ENCODE measurements at places on chromosomes 12 and 14. TPM values are rescaled to one million over a fixed set of nuclear protein-coding genes. Genes with fewer than 3 reads are reported as not detected.

The LPAR5 gene
- 46.0 TPM for total RNA-seq

The GPD1 gene
- total RNA-seq: 0.44 TPM

The EVL gene
- 24.8 TPM for total RNA-seq

The C12orf54 gene
- 2.0 TPM for total RNA-seq

The EPYC gene
- total RNA-seq: not detected

The SLC25A21 gene
- total RNA-seq: 1.1 TPM

The KRT8 gene
- total RNA-seq: 38.8 TPM

- no peak overlapping the region for H3K27ac ChIP-seq
- H3K4me1 ChIP-seq: no peaks in the 10 kb centered on the region
- H3K36me3 ChIP-seq: no peaks in the 10 kb centered on the region
- H3K27me3 ChIP-seq: no peaks in the 10 kb centered on the region
These were observed 48.9 kb upstream of the POC1B start for GRCh38 chr12:89574736-89575208.

DNA sequence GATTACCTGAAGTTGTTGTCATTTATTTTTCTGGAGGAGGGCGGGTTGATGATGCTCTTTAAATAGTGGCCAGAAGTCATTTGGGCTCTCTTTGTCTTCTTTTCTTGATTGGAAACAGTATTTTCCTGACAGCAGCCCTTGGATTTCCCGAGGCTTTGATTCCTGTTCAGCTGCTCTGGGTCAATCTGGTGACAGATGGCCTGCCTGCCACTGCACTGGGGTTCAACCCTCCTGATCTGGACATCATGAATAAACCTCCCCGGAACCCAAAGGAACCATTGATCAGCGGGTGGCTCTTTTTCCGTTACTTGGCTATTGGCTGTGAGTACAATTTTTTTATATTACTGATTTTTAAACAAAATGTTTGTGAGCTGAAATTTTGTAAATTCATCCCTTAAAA lies 60.4 kb downstream of the ANAPC7 start:
- H3K27ac ChIP-seq: peak overlapping the region; percentile 92
- peaks cover 11% of the 10 kb centered on the region for H3K4me1 ChIP-seq
- peaks cover 52% of the 10 kb centered on the region for H3K36me3 ChIP-seq
- no peak for DNase-seq
- no peaks in the 10 kb centered on the region for H3K27me3 ChIP-seq
- H3K4me3 ChIP-seq: no peak overlapping the region

DNA sequence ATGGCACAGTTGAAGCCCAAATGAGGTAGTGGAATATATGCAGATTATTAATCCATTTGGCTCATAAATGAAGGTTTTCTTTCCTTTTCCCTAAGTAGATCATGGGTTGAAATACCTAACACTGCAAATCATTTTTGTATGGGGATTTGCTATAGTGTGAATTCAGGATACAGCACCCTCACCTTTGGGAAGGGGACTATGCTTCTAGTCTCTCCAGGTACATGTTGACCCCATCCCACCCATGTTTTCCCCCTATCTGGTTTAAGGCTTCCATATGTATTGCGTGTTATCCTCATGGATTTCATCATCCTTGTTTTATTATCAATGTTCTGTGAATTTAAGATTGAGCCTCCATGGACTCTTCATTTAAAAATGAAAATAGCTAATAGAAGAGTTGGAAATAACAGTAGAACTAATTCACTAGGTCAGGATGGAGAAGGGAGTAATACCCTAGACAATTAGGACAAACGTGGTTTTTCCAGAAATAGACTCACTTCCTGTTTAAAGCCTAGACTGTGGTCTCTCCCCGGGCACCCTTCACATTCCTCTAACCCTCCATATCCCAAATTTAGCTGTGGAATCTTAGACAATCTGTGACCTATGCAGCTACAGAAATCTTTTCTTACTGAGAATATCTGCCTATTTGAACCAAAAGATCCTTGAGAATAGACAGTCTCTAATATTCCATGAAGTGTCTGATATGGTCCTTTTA lies 56.5 kb downstream of the DAD1 start:
- no peak overlapping the region for H3K27ac ChIP-seq
- DNase-seq: no peak
- no peak overlapping the region for H3K4me3 ChIP-seq
- H3K4me1 ChIP-seq: peaks cover 4% of the 10 kb centered on the region
- H3K27me3 ChIP-seq: no peaks in the 10 kb centered on the region
- no peaks in the 10 kb centered on the region for H3K36me3 ChIP-seq

- DNase-seq: no peak
- H3K27ac ChIP-seq: no peak overlapping the region
- no peaks in the 10 kb centered on the region for H3K27me3 ChIP-seq
- no peak overlapping the region for H3K4me3 ChIP-seq
These were observed 611.1 kb downstream of the AACS start for GRCh38 chr12:125676366-125676765.

DNA sequence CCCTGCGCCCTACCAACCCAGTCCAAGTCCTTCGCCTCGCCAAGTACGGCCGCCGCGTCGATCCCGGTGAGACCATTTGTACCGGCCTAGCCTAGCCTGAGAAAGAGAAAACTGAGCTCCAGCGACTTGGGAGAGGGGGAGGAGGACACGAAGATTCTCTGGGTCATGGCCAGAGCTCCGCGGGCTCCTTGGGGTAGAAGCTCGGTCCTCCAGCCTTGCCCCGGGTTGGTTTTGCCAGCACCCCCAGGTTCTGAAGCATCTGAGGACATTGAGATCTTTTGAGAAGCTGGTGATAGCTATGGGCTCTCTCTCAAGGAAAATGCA lies 7.3 kb downstream of the LHX5 start:
- H3K36me3 ChIP-seq: no peaks in the 10 kb centered on the region
- peaks cover 70% of the 10 kb centered on the region for H3K27me3 ChIP-seq
- H3K4me1 ChIP-seq: peaks cover 63% of the 10 kb centered on the region
- H3K27ac ChIP-seq: no peak overlapping the region

DNA sequence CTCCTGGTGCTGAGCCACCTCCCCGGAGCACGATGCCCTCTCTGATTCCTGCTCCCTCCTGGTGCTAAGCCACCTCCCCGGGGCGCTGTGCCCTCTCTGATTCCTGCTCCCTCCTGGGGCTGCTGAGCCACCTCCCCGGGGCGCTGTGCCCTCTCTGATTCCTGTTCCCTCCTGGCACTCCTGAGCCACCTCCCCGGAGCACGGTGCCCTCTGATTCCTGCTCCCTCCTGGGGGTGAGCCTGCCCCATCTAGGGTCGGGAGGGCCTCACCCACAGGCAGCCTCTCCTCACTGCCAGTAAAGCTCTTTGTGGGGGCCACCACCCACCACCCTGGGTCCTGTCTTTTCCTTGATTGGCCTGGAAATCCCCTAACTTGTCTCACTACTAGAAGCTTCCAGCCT lies 327.6 kb upstream of the SFSWAP start:
- no peak overlapping the region for H3K4me3 ChIP-seq
- H3K27me3 ChIP-seq: no peaks in the 10 kb centered on the region
- DNase-seq: no peak
- H3K27ac ChIP-seq: no peak overlapping the region

DNA sequence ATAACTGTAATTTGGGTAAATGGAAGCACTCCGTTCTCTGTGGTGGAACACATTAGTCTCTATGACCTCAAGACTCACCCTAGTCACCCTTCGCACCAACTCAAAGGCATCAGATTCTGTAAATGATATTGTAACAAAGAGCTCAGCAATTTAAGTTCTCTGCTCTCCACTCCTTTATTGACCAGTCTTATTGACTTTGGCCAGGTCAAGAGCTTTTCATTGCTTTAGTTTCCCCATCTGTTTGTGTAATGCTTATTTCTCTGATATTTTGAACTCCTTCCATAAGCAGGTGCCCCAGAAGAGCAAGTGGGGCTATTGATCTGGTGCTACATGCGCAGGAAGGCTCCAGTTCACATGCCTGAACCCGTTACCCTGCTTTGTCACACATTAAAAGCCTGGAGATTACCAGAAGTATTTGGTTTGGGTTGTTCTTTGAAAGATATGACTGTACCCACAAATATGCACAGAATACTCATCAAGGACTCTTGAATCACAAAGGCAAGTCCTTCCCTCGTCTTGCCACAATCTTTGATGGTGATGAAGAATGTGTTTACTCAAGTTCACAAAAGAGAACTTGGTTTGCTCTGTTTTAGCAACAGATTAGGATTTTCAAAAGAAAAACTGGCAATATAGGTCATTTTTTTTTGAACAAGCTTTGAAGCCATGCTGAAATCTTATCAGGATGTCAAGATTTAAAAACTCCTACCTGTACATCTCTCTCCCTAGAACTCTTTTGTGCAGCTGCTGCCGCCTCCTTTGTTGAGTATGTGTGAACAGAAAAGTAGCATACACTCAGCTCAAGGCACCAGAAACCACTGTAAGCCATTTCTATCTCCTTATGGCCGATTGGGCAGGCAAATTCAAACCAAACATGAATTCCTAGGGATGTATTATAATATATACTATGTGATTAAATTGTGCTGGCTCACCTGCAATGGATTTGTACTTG lies 193.9 kb downstream of the BCAT1 start:
- H3K4me3 ChIP-seq: no peak overlapping the region
- H3K36me3 ChIP-seq: no peaks in the 10 kb centered on the region
- no peaks in the 10 kb centered on the region for H3K4me1 ChIP-seq
- DNase-seq: no peak
- no peaks in the 10 kb centered on the region for H3K27me3 ChIP-seq
- peak overlapping the region; percentile 35 for H3K27ac ChIP-seq

DNA sequence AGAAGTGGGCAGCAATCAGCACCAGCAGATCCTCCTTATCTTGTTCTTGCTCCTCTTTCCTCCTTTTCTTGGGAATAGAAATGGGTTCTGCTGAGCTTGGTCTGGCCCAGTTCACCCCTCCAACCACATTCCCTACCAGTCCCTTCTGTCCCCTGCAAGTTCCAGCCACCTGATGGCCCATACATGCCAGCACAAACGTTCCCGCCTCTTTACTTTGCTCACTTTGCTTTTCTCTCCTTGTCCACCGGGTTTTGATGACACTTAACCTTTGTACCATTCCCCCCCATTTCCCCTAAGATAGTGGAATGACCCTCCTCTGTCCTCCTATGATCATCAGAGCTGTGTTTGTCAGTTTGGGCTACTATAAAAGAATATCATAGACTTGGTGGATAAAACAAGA lies 23.4 kb upstream of the EML1 start:
- H3K4me1 ChIP-seq: peaks cover 47% of the 10 kb centered on the region
- no peak for DNase-seq
- H3K27ac ChIP-seq: no peak overlapping the region
- no peaks in the 10 kb centered on the region for H3K27me3 ChIP-seq
- H3K4me3 ChIP-seq: no peak overlapping the region

DNA sequence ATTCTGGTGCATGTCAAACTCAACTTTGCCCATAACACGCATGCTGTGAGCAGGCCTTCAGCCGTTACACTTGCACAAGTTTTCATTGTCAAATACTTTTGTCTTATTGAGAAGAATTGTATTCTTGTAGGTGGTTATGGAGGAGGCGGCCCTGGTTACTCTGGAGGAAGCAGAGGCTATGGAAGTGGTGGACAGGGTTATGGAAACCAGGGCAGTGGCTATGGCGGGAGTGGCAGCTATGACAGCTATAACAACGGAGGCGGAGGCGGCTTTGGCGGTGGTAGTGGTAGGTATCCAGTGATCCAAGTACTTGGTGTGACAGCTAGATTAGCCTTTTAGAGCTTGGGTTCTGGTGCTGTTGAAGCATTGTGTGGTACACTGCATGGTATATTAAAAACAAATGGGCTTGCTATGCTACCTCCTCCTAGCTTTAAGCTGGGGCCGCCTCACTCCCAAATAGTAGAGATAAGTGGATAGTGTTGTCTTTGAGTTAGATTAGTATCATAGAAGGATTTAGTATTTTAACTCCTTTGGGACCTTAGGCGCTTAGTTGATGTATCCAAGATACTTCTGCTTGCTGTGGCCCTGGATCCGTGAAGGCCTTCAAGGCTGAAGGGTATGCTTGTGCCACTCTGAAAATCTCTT lies 2.5 kb downstream of the HNRNPA1 start:
- peak overlapping the region; percentile 85 for H3K4me3 ChIP-seq
- peaks cover 26% of the 10 kb centered on the region for H3K36me3 ChIP-seq
- peaks cover 83% of the 10 kb centered on the region for H3K4me1 ChIP-seq
- peak overlapping the region; percentile 24 for H3K27ac ChIP-seq

DNA sequence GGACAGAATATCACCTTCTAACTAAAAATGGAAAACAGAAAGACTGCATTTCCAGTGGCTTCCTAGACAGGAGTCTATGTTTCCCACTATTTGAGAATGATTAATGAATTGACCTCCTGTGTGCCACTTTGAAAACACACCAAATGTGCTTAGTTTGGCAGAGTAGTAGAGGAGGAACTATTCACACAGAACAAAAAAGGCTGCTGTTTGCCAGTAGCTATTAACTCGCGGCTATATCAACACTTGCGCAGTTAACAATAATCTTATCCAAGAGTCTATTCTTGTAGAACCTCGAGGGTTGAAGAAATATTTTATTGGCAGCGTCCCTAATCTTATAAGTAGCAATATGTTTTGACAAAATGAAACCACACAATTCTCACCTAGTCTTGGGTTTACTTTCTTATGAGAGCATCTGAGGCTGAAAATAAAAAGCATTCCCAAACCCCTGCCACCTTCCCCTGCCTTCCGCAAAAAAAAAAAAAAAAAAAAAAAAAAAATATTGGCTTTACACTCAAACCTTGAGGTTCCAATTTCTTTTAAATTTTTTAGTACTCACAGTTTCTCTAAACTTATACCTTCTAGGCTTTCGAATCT lies 127.3 kb upstream of the FLRT2 start:
- no peak for DNase-seq
- peaks cover 6% of the 10 kb centered on the region for H3K4me1 ChIP-seq
- H3K4me3 ChIP-seq: no peak overlapping the region
- no peak overlapping the region for H3K27ac ChIP-seq
- no peaks in the 10 kb centered on the region for H3K36me3 ChIP-seq
- no peaks in the 10 kb centered on the region for H3K27me3 ChIP-seq

GRCh38 chr14:24875203-24875838 lies 174.6 kb downstream of the STXBP6 start:
- peak overlapping the region; percentile 7 for H3K27ac ChIP-seq
- no peaks in the 10 kb centered on the region for H3K4me1 ChIP-seq
- no peak for DNase-seq
- H3K36me3 ChIP-seq: no peaks in the 10 kb centered on the region

DNA sequence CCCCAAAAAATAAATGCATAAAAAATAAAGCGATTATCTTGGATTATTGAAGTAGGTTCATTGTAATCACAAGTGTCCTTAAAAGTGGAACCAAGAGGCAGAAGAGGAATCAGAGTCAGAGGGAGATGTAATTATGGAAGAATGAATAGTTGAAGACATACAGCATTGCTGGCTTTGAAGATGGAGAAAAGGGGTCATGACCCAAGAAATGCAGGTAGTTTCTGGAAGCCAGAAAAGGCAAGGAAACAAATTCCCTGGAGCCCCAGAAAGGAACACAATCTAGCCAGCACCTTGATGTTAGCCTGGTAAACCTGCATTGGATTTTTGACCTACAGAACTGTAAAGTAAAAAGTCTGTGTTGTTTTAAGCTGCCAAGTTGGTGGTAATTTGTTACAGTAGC lies 57.5 kb upstream of the PTGR2 start:
- no peak for DNase-seq
- no peak overlapping the region for H3K4me3 ChIP-seq
- H3K27me3 ChIP-seq: no peaks in the 10 kb centered on the region
- H3K36me3 ChIP-seq: no peaks in the 10 kb centered on the region
- H3K4me1 ChIP-seq: peaks cover 27% of the 10 kb centered on the region
